Fibroblast of mammary gland (primary cell): ENCODE measurements at places on chromosomes 7 and 10.

GRCh38 chr10:77359950-77360520 is 277.6 kb downstream of the KCNMA1 start:
- DNase-seq: peak; percentile 53

GRCh38 chr10:92923416-92923815 is 75.1 kb downstream of the EXOC6 start:
- no peak for DNase-seq

- no peak for DNase-seq
These were observed 74.6 kb upstream of the GDF10 start for GRCh38 chr10:47225219-47225927.

DNA sequence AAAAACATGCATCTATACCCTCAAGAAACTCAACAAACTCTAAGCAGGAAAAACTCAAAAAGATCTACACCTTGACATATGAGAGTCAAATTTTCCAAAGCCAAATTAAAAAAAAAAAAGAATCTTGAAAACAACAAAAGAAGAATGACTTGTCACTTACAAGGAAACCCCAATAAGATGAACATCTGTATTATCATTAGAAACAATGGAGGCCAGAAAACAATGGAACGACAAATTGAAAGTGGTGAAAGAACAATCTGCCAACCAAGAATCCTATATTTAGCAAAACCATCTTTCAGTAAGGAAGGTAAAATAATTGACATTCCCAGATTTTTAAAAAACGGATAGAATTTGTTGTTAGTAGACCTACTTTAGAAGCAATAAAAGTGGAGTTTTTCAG is 516.8 kb downstream of the ACTR3B start:
- no peak for DNase-seq

GRCh38 chr10:130756651-130757050 is 554.9 kb downstream of the TCERG1L start:
- DNase-seq: no peak

DNA sequence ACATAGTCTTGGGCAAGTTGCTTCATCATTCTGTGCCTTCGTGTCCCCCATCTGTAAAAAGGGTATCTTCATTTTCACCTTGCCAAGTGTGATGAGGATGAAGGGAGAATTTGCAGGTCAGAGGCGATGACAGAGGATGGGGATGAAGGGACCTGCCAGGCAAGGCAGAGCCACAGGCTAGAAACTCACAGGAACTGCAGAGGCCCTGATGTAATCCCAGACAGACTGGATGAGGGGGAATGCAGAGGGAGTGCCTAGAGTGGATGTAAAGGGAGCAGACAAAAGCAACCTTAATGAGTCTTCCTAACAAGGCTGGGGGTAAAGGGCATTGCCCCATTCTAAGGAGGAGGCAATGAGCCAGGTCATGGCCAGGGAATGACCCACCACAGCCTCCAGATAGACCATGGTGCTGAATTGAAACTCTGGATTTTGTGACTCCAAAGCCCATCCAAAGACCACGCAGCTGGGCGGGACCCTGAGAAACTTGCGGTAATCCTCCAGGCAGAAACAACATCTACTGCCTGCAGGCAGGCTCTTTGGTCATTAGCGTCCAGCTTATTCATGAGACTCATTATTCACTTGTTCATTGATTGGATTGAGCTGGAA is 1.9 kb downstream of the ANTXRL start:
- no peak for DNase-seq

DNA sequence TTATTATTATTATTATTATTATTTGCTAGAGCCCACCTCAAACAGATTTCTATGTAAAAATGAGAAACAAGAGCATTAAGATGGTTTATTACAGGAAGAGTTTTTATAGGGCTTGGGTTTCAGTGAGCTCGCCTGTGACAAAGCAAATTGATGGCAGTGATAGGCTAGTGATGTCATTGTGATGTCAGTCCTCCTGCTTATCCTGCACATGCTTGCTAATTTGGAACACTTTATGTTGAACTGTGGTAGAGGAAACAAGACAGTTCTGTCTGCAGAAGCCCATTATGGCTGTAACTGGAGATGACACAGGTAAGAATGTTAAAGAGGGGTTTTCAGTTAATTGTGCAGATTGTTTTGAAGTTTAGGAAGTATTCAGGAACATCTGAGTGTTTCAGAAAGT is 68.3 kb downstream of the CREM start:
- peak; percentile 79 for DNase-seq

GRCh38 chr10:126351021-126351420 is 37.3 kb downstream of the ADAM12 start:
- DNase-seq: no peak

- no peak for DNase-seq
These were observed 445.2 kb upstream of the FZD8 start for GRCh38 chr10:36087006-36088005.

DNA sequence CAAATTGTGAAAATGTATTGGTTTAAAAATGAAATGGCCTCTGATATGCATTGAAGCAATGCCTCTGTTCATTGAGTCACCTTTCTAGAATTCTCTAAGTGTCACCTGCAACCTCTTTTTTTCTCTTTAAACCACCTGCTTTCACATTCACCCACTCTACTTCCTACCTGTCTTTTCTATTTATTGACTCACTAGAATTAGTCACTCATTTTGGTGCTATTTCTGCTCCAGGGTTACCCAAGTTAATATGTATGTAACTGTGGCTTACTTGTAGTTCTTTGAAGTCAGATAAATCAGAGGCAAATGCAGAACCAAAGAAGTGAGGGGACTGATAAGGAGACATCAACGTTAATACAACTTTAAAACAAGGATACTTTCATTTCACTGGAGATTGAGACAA is 674.7 kb downstream of the CCSER2 start:
- DNase-seq: no peak

DNA sequence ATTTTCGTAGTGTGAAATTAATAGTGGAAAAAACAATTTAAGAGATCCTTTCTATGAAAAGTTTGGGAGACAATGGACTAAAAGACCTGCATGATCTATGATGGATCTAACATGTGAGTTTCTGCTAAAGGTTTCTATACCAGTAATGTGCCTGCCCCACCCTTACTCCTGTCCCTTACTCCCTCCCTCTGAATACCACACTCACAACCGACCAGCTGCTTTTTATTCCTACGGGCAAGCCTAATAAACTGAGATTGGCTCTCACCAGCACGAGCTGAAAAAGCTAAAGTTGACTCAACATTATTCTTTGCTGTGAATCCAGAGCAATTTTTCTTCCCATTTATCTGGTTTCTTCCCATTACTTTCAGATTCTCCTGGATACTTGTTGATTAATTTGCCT is 17.8 kb upstream of the REEP3 start:
- DNase-seq: no peak

DNA sequence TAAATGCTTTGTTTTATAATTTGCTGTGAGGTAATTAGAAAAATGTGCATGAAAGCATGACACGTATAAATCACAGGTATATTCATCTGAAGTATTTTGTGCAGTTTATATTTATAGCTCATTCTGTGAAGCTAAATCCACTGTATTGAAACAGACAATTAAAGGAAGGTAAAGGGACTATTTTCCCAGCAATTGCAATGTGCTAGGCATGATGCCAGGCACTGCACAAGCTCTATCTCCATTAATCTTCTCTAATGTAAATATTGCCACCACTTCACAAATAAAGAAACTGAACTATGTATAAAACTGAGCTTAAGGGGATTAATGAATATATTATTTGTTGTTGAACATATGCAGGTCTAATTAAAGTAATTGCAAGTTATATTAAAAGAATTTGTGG is 1012.5 kb downstream of the NRG3 start:
- no peak for DNase-seq

GRCh38 chr7:97011536-97012364 is 6.4 kb downstream of the DLX6 start:
- DNase-seq: no peak

DNA sequence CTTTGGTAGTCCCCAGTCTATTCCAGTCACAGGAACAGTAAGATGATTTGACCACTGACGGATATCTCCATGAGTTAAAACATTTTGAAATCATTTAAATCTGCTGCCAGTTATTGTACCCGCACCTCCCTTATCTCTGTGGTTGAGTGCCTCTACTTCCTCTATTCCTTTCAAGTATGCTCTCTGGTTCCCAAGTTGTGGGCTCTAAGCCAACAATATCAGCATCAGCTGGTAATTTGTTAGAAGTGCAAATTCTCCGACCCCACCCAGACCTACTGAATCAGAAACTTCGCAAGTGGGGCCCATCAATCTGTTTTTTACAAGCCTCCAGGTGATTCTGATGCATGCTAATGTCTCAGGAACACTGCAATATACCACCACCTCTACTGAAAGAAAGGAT is 235.5 kb downstream of the CCSER2 start:
- DNase-seq: no peak

DNA sequence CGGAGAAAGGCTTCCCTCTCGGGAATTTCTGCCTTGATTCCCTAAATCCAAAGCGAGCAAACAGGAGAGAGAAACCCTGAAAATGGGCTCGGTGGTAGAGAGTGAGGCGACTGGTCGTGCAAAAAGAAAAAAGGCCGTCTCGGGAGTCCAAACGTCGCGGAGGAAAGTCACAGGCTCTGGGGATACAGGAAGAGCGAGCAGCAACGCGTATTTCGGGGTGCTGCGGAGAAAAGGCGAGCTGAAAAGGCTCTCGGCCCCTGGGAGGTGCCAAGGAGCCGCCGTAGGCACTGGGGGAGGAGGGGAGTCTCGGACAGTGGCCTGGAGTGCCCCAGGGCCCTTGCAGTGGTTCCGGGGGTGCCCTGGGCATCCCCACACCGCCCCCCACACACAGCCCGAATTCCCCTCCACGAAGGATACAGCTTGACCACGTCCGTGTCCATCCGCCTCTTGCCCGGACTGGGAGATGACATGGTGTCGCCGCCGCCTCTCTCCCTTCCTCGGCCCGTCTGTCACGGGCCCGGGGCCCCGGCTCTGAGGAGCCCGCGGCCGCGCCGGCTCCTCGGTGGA is 591 bp downstream of the UBE2H start:
- peak; percentile 14 for DNase-seq

- DNase-seq: peak; percentile 19
These were observed 213.2 kb upstream of the RHOBTB1 start for GRCh38 chr10:61157182-61157581.

- no peak for DNase-seq
These were observed 122.6 kb downstream of the PON1 start for GRCh38 chr7:95201727-95202126.

DNA sequence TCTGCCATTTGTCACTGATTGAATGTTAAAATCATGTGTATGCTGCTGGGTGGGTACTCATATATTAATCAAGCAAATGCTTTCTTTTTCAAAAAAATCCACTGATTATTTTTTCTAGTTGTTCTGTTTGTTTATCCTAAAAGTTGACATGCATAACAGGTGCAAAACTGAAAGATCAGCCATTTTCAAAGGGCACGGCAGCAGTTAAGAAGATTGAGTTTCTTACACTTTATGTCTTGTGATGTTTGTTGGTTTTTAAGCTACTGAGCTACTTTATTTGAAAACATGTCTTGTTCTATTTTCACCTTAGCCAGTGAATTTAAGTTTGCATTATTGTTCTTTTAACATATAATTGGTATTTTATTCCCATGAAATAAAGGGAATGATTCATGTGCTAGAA is 45.8 kb downstream of the PPP1R3A start:
- no peak for DNase-seq

GRCh38 chr10:29908962-29909361 is 150.4 kb downstream of the JCAD start:
- DNase-seq: no peak

GRCh38 chr10:59595593-59595992 is 114.1 kb downstream of the SLC16A9 start:
- no peak for DNase-seq

DNA sequence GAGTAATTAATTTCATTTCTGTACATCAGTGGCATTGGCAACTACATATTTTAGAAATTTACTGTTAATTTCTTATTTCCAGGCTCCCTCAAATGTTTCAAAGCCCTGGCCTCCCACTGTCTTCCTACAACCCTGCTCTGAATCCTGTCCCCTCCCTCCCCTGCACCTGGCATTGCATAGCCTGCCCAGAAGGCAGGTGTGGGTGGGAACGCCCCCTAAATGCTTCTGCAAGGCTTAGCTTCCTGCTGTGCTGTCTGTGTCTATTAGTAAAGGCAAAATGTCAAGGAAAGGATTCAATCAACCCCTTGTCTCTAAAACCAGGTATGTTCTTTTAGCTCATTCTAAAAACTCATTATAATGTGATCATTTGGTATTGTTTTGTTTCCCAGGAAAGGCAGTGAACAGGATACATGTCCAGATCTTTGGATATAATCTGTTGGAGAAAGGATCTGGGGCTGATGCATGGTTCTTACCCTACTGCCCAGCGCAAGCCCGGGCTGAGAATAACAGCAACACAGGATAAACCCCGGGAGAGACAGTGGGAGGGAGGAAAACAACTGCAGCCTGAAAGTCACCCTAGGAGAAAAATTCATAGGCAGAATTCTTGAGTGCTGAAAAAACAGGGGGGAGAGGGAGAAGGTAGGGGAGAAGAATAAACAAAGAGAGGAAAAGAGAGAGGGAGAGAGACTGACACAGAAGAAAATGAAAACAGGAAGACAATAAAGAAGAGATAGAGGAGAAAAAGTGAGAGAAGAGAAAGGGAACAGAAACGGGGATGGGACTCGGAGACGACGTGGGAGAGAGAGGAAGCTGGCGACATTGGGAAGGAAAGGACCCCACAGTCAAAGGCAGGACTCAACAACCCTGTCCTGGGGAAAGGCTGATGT is 589 bp downstream of the ZNF488 start:
- DNase-seq: no peak

DNA sequence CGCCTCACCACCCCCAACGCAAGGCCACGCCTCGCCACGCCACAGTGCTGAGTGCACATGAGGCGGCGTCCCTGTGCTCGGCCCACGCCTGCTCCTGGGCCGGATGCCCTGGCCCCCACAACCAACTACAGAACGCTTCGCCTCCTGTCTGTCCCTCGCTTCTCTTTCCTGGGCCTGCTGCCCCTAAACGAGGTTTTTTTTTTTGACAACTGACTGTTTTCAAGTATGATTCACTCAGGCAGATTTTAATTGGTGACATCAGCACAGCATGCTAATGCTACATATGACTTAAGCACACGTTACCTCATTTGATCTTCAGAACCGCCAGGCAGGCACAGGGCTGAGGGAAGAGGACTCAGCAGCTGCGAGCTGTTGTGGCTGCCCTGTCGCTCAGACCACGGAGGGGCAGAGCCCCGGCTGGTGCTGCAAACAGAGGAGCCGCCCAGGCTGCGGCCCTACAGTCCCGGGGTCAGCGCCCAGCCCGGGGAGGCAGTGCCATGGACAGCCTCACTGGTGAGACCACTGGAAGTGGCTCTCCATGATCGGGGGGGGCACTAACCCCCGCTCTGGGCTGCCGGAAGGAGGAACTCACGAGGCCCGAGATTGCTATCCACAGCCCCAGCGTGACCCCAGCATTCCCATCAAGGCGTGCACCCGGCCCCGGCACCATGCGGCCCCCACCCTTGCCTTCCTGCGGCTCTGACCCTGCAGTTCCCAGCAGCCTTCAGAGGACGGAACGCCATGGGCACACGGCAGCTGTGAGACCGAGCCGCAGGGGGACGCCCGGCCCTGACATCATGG is 212.8 kb downstream of the MAD1L1 start:
- DNase-seq: peak; percentile 100

- no peak for DNase-seq
These were observed 348.9 kb upstream of the NPSR1 start for GRCh38 chr7:34309116-34309515.

- DNase-seq: peak; percentile 6
These were observed 551.7 kb upstream of the LRRN3 start for GRCh38 chr7:110539216-110539615.

GRCh38 chr10:60549686-60550085 is 160.0 kb upstream of the ANK3 start:
- peak; percentile 27 for DNase-seq

- DNase-seq: no peak
These were observed 151.1 kb downstream of the TFPI2 start for GRCh38 chr7:93739424-93739823.

- DNase-seq: no peak
These were observed 22.0 kb upstream of the ANLN start for GRCh38 chr7:36367561-36368077.
